NCI-H1436 (cell line): ENCODE measurements at places on chromosomes 3 and 15.
A peak's percentile ranks its signal among the peaks of the same experiment; 100 is the strongest.

- no peak for DNase-seq
Measured at GRCh38 chr3:116734243-116734642, 24.7 kb downstream of the TUSC7 start.

- no peak for DNase-seq
Measured at GRCh38 chr3:55177749-55178148, 249.9 kb upstream of the LRTM1 start.

DNA sequence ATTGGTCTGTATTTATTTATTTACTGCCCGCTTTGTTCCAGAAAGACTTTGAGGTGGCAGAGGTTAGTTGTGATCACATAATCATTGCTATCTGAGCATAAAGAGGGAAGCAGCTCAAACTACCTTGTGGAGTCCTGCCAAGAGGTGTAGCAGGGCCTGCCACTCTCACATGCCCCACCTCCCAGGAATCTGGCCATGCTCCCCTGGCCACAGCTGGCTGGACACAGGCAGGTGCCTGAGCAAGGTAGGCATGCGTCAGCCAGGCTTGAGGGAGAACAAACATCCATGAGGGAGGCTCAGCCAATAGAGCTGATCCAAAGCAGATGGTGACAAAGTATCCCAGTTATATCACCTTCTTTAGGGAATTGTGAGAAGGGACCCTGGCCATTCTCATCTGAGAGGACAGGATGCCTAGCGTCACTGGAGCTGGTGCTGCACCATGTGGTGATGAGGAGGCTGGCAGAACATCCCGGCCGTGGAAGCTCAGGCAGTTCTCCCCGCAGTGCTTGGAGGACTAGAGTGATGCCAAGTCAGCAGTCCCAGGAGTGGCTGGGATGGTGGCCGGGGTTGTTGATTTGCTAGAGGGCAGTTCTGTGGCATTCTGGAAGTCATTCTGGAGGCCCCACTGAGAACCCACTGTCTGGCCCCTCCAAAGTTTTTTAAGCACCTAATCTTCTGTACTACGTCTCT, 6.8 kb upstream of the POLG start:
- DNase-seq: no peak

DNA sequence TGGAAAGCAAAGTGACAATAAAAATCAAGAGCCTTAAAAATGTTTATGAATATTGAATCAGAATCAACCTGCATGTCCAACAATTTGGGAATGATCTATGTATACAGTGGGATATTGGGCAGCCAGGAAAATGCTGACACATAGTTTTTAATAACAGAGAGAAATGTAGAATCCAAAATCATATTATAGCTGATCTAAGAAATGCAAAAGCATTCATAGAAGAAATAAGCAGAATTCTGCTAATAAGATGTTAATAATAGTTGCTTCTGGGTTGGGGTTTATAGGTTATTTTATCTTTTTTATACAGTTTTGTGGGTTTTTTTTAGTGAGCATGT, 15.1 kb downstream of the KIF9 start:
- no peak for DNase-seq

DNA sequence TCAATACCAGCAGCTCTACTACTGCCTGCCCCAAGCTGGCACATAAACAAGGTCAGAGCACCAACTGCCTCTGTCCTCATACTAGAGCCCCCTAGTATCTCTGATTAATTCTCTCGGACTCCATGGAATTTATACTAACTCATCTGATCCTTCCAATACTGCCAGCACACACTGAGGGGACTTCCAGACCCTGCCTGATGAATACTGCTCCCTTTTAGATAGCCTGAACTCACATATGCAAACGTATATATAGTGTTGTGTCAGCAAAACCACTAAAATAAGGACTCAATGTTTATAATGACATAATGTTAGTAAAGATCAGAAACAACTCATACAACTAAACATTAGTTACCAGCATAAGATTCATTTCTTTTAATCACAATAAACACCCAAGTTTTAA, 25.0 kb downstream of the CEP70 start:
- no peak for DNase-seq

GRCh38 chr3:105847452-105847851, 21.4 kb downstream of the CBLB start:
- no peak for DNase-seq

GRCh38 chr3:24582431-24583403, 88.1 kb upstream of the THRB start:
- DNase-seq: no peak

DNA sequence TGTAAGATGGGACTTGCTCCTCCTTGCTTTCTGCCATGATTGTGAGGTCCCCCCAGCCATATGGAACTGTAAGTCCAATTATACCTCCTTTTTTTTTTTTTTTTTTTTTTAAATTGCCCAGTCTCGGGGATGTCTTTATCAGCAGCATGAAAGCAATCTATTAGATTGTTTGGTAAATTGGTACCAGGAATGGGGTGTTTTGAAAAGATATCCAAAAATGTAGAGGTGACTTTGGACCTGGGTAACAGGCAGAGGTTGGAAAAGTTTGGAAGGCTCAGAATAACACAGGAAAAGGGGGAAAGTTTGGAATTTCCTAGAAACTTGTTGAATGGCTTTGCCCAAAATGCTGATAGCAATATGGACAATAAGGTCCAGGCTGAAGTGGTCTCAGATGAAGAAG, 545.8 kb upstream of the ALCAM start:
- DNase-seq: no peak

- no peak for DNase-seq
Measured at GRCh38 chr15:41957021-41957897, 15.1 kb downstream of the EHD4 start.

GRCh38 chr3:128603811-128604775, 46.5 kb downstream of the RPN1 start:
- DNase-seq: no peak

DNA sequence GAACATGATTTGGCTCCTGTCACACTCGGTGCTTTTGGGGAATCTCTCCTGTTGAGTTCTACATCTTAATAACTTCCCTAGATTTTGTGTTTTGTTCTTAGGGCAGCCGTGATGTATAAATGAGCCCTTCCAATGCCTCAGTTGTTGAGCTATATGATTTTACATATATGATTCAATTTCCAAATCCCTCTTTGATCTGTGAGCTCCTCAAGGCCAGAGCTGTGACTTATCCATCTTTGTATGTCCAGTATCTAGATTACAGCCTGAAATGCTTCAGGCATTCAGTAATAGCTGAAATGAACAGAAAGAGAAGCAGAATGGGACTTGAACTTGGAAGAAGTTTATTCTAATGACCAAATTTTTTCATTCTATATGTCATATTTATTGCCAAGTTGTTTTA, 26.6 kb downstream of the CGGBP1 start:
- no peak for DNase-seq

GRCh38 chr3:165874663-165875489, 37.7 kb upstream of the BCHE start:
- peak; percentile 89 for DNase-seq

DNA sequence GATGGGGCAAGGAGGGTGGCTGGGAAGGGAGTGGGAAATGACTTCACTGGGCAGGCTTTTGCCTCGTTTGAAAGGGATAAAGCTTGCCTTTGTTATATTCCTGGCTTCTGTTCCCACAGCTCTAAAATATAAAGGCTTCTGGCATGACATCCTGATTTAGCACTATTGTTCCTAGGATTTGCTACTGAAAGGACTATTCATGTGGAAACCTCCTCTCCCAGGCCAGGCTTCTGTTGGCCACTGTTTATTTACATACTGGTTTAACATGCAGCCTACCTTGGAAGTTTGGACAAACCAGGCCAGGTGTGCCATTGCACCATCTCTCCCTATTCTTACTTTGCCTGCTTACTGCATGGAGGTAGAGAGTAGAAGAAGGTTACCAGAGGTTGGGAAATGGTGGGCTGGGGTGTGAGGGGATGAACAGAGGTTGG, 2.4 kb upstream of the LMCD1 start:
- no peak for DNase-seq

GRCh38 chr3:55639896-55640765, 153.0 kb upstream of the WNT5A start:
- no peak for DNase-seq

GRCh38 chr3:127175272-127175671, 17.7 kb upstream of the PRR23E start:
- no peak for DNase-seq

DNA sequence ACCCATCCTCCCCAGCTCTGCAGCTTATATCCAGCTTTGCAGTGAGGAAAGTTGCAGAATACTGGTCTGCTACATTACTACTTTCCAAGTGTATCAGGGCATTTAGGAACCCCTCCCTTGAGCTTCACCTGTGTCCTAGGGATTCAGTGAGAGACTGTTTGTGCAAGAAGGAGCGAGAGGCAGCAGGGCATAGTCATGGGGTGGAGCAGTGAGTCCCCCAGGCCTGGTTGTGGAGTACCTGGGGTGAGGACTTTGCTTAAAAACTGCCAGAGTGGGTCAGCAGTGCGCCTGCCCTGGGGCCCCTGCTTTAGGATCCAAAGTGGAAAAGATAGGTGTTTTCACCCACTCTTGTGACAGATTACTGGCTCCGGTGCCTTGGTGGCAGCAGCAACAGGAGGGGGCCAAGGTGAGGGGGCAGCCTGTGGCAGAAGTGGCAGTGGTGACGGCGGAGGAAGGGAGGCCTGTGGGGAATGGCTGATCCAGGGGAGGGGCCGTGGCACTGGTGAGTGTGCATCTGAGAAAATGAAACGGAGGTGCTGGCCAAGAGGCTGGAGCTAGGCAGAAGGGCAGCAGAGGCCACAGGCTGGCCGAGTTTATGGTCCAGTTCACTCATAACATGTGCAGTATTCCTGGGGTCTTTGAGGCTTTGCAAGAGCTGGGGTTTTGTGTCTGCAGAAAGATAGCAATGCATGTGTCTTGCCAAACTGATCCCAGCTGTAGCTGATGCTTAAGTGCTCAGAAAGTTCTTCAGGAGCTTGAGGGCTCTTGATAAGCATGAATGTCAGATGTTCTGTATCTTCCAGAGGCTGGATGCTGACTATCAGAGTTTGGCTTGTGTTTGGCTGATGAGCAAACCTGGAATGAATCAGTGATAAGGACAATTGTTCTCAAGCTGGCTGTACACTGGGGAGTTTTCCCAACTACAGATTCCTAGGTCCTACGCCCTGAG, 43.4 kb downstream of the GOLGA6A start:
- DNase-seq: no peak

DNA sequence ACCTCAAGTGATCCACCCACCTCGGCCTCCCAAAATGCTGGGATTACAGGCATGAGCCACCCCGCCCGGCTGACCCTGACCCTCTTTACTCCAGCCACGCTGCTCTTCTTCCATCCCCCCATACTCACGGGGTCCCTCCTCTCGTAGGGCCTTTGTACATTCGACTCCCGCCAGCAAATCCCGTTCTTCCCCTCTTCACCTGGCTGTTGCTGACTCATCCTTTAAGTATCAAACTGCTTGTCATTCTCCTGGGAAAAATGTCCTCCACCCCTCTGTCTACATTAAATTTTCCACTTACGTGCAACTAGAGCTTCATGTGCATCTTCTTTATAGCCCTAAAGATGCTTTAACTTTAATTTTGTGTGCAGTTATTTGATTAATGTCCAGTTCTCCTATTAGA, 203.1 kb downstream of the OPA1 start:
- DNase-seq: no peak

DNA sequence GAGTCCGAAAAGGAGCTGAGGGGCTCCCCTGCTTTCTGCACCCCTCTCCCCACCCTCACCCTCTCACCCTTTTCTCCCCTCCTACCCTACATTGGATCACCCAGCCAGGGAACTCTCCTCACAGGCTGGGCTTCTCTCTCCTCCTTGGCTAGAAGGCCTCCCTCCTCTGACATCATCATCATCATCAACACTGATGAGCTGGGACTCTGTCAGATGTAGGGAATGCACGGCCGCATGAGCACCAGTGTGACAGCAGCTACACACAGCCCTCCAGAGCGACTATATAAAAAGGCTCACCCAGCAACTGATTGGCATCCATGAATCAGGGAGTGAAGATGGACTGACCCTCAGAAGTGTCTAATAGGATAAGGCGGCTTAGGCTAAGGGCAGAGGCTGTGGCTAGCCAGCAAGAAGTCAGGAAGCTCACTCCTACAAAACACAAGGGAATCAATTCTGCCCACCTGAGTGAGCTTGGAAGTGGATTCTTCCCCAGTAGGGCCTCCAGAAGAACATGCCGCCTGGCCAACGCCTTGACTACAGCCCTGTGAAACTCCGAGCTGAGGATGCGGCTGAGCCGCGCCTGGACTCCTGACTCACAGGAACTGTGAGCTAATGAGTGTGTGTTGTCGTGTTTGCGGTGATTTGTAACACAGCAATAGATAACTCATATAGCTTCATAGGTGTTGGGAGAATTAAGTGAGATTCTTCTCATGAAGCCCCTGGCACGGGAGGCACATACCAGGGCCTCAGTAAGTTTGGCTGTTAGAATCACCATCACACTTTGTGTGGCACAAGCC, 147.6 kb downstream of the FAM43A start:
- DNase-seq: no peak

GRCh38 chr3:197353867-197354567, 55.6 kb upstream of the DLG1 start:
- no peak for DNase-seq

DNA sequence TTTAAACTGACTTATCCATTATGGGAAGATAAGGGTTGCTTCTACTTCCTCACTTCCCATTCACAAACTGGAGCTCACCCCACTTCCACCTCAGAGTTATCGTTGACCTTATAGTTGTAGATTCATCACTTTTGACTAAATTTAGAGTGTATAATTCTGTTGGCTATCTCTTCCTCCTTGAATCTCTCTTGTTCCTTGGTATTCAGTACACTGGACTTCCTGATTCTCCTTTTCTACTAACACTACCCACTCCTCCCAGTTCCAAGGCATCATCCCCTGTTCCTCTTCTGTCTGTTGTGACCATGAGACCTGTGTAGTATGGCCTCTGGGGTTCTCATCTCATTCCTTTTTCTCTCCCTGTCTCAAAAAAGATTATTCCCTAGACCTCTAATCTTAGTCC, 5.9 kb upstream of the GPR87 start:
- no peak for DNase-seq

GRCh38 chr3:52787672-52788625, 6.6 kb upstream of the ITIH3 start:
- no peak for DNase-seq

DNA sequence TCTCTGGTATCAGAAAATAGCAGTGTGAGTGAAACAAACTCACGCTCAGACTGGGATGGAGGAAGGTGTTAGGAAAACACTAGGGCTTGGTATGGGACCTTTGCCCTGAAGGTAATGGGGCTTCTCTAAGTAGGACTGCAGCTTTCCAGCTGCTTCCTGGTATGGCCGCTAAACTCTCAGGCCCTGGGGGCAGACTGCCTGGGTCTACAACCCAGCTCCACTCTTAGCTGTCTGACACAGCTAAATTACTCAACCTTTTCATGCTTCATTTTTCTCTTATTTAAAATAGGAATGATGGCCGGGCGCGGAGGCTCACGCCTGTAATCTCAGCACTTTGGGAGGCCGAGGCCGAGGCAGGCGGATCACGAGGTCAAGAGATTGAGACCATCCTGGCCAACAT, 5.2 kb upstream of the YEATS2 start:
- DNase-seq: no peak

- no peak for DNase-seq
Measured at GRCh38 chr3:136343873-136344555, 93.9 kb downstream of the PCCB start.

GRCh38 chr3:11452885-11453847, 181.0 kb downstream of the ATG7 start:
- no peak for DNase-seq

- no peak for DNase-seq
Measured at GRCh38 chr3:55782351-55782750, 295.2 kb upstream of the WNT5A start.
